ENCODE measurements at places on chromosomes 2 and 18.

DNA sequence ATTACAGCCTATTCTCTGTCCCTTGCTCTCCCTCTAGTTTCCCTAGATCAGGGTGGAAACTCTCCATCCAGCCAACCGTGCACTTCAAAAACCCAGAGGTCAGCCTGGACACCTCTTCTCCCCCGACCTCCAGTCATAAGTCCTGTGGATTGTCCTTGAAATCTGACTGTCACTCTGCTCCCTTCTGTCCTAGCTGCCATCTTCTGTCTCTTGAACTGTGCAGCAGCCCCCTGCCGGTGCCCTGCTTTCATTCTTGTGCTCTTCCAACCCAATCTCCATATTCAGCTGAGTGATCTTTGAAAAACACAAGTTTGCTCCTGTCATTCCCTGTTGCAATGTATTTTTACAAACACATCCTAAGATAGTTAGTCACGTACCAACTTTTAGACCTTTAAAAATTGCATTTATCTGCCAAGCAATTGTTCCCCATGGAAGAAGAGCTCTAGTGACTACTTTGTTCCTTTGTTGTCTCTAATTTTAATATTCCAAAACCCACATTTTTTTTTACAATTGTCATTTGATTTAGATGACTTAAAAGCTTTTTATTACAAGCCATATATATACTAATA is 254.3 kb downstream of the CAMKMT start:
- no peak for DNase-seq

- no peak for DNase-seq
Observed at GRCh38 chr2:14516844-14517243, 115.7 kb upstream of the LRATD1 start.

DNA sequence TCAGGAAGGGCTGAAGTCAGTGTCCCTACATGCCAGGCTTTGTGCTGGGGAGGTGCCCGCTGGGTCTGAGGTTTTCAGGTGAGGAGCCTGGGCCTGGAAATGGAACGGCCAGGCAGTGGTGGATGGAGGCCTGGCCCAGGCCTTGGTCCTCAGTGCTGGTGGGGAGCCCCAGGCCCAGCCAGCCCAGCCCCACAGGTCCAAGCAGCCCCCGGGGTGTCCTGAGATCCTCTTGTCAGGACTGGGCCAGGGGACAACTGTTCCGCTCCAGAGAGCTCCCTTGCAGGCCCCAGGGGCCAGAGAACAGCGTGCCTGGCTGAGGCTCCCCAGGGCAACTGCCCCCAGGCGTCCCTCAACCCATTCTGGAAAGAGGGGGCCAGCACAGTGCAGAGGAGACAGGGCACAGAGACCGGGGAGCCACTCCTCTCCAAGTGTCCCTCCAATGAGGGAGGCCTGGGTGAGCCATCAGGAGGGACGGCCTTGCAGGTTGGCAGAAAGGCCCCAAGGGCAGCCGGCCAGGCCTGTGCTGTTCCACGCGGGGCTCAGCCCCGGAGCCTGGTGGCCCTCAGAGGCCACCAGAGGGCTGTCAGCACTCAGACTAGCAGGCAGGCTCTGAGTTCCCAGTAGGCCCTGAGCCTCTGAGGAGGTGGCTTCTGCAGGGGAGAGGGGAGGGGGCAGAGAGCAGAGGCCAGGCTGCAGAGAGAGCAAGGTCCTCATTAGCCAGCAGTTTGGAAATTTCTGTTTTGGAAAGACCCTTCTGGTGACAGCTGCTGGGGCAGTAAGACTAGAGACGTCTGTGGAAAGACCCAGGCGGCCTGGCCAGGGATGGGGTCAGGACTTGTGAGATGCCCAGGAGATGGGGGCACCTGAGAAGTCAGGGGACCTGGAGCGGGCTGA is 29.4 kb upstream of the SNED1 start:
- no peak for DNase-seq

- no peak for DNase-seq
Observed at GRCh38 chr2:147538088-147538487, 306.7 kb upstream of the ACVR2A start.

DNA sequence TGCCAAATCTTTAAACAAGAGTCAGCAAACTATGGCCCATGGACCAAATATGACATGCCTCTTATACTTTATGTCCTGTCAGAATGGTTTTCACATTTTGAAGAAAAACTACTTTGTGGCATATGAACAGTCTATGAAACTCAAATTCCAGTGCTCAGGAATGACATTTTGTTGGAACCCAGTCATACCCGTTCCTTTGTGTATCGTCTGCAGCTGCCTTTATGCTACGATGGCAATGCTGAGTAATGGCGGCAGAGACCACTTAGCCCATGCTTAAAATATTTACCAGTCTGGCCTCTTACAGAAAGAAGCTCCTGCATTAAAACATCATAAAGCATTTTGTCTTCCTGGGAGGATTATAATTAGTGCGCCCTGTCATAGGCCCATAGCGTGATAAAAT is 140.5 kb upstream of the FHL2 start:
- DNase-seq, result no peak

DNA sequence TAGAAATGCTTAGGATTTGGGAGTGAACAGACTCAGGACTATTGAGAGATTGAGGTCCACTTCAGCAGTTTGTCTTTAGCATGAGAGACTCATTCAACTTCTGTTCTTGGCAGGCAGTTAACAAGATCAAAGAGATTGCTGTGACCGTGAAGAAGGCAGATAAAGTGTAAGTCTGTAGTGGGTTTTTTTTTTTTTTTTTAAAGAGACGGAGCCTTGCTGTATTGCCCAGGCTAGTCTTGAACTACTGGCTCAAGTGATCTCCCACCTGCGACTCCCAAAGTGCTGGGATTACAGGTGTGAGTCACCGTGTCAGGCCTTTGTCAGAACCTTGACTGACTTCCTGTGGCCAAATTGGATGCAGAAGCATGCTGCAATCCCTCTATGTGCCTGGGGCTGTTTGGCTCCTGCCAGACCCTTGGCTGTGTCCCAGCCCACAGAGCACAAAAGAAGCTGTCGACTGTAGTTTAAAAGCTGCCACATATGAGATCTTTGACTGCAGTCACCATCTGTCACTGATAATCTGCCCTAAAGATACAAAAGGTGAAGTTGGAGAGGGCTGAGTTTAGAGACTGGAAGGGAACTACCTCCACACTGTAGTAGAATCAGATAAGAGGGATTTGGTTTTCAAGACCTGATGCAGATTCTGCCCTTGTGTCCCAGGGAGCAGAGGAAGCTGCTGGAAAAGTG is 9.9 kb downstream of the CCT7 start:
- peak; percentile 52 for DNase-seq

- DNase-seq, result no peak
Observed at GRCh38 chr2:19480673-19481072, 122.2 kb upstream of the OSR1 start.

- no peak for DNase-seq
Observed at GRCh38 chr2:37324536-37324785, 172 bp downstream of the PRKD3 start.

DNA sequence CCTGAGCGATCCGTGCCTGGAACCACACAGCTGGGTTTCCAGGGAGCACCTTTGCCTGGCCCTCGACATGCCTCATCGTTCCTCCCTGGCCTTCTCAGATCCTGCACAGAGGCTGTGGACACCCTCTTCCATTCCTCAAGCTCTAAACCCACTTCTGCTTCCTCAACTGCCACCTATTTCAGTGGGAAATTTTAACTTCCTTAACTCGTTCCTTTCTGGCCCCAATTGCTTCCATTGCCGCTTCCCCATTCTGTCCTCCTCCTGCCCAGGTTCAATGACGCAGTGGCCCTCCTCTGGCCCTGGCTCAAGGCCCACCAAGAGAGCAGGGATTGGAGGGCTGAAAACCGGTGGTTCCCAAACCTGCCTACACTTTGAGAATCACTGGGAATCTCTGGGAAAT is 4.8 kb upstream of the B3GNT7 start:
- DNase-seq, result no peak

- no peak for DNase-seq
Observed at GRCh38 chr18:51007790-51008139, 22.2 kb upstream of the SMAD4 start.
